ENCODE measurements at places on chromosomes 7 and 10.

DNA sequence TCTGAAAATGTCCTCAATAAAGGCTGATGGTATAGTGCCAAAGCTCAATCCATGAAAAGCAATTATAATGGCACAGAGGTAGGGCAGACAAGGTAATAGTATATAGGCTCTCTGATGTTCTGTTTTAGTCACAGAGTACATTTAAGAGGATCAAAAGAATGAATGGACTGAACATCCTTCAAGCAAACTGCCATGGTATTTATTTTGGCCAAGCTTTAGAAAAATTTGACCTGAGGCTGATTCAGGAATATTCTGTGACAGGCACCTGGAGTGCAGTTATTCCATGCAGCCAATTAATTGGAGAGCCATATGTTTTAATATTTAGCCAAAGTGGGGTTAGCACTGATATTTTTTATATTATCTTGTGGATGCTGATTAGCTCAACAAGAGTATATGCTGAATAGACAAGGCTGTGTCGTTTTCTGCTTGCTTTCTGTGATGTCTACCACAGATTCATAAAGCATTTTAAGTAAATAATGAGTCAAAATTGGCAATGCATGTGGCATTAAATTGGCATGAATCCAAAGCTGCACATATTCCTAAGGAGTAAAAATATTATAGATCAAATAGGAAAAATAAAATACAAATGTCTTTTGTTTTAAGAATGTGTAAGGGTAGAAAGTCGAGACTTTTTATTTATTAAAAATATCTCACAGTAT, 177.4 kb downstream of the PCLO start:
- peak; percentile 13 for DNase-seq

- DNase-seq = no peak
Observed at GRCh38 chr7:26533217-26533616, 241.6 kb downstream of the SNX10 start.

DNA sequence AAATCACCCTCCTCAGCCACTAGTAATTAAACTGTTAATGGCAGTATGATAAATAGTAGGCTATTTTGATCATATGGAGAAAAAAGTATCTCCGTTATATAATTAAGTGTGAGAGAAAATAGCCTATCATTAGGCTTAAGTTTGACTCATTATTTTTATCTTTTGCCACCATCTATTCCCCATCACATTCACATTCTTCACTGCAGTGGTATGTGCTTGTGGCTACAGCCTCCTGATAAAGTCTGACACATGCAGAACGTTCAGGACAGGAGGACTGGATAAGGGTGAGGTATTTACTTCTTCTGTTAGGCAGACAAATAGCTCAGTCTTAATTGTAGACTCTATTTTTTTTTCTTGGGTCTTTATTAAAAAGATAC, 5.8 kb downstream of the NEBL start:
- no peak for DNase-seq

DNA sequence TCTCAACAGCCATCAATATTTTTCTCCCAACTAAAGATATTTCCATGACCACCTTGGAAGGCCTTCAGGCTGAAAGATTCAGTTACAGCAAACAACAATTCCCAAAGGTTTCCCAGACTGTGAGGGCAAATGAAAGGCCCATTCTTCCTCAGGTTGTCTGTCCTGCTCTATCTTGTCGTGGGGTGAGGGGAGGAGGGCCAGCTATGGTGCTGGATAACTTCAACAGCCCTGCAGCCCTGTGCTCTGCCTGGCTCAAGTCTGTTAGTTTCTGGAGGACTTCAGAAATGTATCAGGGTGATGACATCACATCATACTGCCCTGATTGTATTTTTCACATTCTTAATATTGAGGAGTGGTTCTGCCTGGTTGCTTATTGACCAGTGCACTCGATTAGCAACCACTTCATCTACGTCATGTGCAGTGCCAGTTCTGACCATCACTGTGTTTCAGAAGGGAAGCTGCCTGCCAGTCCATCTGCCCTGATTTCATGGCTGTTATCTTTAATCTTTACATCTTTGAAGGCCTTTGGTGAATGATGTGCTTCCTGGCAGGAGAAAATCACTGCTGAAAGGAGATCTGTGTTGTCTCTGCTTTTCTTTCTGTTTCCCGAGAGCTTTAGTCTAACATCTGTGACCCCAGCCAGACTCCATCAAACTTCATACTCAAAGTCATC, 135.5 kb downstream of the NRF1 start:
- DNase-seq = no peak

DNA sequence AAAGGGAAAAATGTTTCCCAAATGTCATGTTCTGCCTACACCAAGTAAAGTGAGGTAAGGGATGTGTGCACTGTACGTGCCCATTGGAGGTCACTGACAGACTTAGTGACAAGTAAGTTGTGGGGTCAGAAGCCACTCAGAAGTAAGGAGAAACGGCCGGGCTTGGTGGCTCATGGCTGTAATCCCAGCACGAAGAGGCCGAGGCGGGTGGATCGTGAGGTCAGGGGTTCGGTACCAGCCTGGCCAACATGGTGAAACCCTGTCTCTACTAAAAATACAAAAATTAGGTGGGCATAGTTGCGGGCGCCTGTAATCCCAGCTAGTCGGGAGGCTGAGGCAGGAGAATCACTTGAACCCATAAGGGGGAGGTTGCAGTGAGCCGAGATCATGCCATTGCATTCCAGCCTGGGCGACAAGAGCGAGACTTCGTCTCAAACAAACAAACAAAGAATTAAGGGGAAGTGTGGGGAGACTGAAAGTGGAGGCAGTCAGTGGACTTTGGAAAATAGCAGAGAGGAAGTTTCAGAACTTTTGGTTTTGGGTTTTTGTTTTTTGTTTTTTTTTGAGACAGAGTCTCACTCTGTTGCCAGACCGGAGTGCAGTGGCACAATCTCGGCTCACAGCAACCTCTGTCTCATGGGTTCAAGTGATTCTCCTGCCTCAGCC, 114.8 kb downstream of the WDFY4 start:
- DNase-seq = no peak

GRCh38 chr10:88057720-88058119, 194.3 kb downstream of the PTEN start:
- DNase-seq = no peak

- no peak for DNase-seq
Observed at GRCh38 chr10:22816298-22816653, 101.9 kb upstream of the PIP4K2A start.
